HCEC 1CT (cell line): ENCODE measurements at places on chromosomes 16 and 17.

DNA sequence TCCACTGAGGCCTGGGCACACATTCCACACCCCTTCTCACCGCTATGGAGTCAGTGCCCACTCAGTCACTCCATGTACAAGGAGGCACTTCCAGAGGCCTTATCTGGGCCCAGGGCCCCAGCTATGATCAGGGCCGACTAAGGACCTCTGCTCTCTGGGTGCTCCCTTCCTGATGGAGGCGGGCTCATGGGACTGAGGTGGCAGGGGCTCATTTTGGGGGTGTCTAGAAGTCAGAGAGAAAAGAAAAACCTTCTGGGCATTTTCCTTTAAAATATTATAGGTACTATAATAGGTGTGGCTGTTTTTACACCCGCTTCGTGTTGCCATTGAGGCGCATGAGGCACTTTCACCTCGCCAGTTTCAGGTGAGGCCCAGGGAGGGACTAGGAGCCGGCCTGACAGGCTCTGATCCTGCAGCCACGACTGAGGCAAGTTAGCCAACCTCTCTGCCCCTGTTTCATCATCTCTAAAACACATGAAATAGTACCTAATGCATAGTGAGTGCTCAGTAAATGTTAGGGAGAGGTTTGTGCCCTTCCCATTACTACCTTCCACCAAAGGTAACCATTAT lies 14.4 kb downstream of the B9D1 start:
- no peak for DNase-seq

DNA sequence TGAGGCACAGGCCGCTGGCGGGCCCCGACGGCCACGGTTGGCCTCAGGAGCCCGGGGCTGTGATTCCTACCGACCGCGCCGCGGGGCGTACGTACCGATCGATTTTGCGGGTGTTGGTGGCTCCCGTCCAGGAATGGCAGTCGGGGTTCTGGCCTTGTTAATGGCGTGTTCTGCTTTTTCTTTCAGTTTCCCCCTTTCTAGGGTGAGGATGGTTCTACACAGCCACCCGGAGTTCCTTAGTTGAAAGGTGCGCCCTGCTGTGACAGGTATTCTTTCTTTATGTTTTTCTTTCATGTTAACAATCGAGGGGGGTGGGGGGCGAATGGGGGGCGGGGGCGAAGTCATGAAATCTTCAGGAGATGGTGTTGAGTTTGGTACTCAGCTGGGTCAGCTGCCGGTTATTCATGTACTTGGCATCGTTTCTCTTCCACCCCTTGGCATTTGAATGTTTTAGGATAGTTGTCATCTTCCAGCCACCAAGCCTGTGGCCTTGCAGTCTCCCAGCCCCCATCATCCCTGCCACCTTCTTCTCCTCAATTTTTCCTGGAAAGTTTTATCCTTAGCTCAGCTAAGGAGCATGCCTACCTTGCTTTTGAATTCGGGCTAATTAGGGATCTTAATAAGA lies 802 bp downstream of the CYLD start:
- DNase-seq, result peak; percentile 50

- DNase-seq, result no peak
Observed at GRCh38 chr16:55876854-55877253, 1.7 kb upstream of the CES5A start.

DNA sequence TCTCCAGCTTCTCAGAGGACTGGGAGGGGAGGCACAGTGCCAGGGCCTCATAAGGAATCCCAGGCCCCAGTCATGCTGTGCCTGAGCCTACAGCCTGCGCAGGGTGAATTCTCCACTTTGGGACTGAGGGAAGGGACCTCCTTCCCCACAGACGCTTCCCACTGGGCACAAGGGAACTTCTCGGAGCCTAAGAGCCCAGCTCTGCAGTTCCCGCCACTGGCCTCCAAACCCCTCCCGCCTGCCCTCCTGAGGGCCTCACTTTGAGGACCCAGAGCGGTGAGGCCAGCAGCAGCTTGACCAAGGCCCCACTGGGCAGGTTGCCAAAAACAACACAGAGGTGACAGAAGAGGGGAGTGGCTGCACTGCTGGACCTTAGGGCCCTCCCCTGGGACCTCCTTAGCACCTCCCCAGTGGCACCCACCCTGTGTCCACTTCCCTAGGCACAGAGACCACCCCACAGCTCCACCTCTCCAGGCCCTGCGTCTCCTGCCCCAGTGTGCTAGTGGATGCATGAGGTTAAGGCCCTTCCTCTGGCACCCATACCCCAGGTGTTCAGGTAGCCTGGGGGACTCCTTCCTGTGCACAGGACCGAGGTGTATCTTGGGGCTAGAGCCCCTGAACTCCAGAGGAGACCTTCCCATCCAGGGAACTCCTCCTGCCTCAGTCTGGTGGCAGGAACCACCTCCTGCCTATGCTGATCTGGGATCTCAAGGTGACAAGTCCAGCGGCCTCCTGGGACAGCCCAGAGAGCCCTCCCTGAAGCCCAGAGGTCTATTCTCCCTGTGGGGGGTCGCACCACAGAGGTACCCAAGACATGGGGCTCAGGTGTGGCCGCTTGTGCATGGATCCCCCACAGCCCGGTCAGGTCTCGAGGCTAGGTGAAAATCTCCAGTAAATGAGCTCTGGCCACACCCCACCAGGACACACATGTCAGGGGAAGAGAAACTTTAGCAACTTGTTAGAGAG lies 3.4 kb downstream of the CASKIN2 start:
- DNase-seq, result no peak

DNA sequence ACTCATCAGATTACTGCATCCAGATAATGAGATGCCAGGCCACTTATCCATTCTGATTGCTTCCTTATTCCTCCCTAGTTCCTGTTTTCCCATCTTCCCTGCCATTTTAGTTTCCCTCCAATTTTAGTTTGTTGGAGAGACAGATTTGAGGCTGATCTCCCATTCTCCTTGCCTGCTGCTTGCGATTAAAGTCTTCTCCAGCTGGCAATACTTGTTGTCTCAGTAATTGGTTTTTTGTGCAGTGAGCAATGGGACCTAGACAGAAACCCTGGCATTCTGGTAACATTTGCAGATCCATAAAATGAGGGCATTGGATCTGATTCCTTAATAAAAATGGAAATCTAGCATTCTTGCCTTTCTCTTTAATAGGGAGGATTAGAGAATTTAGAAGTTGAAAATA lies 17.6 kb upstream of the ELAC2 start:
- DNase-seq, result no peak

GRCh38 chr17:49157784-49158183 lies 25.2 kb downstream of the B4GALNT2 start:
- no peak for DNase-seq

GRCh38 chr17:2796164-2797125 lies at the start of gene RAP1GAP2:
TSS of gene RAP1GAP2 (plus strand) at chr17:2796438. CDS start at chr17:2796528, 90 bp downstream.
- no peak for DNase-seq
